ENCODE measurements at places on chromosomes 4 and X.

GRCh38 chr4:185020293-185020808, 2.1 kb downstream of the HELT start:
- peak; percentile 67 for DNase-seq

- peak; percentile 56 for DNase-seq
Measured at GRCh38 chrX:85109235-85109634, 105.6 kb downstream of the APOOL start.

DNA sequence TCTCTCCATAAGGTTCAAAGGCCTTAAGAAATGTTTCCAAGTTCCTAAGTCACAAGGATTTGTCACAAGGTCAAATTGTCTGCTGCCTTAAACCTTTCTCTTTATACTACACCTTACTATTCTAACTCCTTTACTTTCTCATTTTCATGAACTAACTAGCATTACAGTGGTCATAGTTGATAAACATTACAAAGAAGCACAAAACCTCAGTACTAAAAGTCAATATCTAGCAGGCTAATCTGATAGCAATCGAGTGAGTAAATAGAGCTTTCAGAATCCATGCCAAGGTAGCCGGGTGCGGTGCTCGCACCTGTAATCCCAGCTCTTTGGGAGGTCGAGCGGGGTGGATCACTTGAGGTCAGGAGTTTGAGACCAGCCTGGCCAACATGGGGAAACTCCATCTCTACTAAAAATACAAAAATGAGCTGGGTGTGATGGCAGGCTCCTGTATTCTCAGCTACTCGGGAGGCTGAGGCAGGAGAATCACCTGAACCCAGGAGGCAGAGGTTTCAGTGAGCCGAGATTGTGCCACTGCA, 510.0 kb downstream of the GBA3 start:
- DNase-seq: no peak

GRCh38 chr4:89753601-89754066, 83.3 kb downstream of the SNCA start:
- DNase-seq: no peak

GRCh38 chrX:40671126-40671525, 23.8 kb upstream of the CXorf38 start:
- no peak for DNase-seq

DNA sequence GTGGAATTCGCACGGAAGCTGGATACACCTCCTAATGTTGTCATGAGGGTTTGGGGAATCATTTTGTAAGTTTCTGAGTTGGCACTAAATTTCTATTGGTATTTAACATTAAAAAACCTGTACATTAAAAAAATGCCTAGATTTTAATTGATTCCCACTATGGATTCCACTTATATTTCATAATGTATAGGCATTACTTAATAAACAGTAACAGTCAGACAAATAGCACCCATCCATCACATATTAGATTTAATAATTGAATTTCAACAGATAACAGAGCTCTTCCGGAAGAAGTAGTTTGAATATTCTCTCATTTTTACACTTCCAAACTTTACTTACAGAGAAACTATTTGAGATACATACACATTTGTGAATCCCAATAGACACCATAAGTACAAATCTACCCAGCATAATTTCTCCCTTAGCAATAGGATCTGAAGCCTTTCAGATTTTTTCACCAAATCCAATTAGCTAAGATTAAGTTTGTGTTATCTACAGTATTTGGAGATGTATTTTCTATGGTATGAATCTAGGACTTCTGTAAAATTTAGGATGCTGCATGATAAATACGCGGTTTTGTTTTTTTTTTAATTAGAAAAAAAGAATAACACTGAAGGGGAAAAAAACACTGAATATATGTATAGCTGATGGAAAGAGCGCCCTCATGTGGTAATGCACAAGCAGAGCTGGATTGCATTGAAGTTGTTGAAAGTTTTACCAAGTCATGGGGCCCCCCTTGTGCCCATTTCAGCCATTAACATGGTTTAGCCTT, 12.2 kb upstream of the ODAM start:
- DNase-seq: peak; percentile 42

GRCh38 chr4:148852092-148852699, 410.0 kb upstream of the NR3C2 start:
- no peak for DNase-seq

GRCh38 chr4:105707782-105708180, 708 bp downstream of the INTS12 start:
- no peak for DNase-seq

DNA sequence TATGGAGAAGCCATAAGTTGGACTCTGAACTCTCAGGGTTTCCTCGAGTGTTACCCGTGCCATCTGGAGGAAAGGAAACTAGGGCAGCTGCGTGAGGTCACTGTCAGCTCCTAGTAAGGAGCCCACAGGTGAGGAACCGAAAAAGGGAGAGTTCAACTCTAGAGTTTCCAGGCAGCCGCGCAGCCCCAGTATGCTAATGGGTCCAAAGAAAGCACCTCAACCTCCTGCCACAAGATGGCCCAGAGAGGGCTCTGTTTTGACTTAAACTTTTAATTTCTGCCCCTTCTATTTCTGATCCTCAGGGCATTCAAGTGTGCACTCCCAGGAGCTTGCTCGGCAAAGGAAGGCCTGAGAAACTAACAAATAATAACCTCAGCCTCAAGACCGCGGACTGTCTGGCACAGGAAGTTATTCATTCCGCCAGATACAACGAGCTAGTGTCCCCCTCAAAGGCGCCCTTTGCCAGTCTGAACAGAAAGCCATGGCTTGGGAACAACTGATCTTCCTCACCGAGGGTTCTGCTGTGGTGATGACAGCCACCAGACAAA, 13.9 kb downstream of the SCARB2 start:
- peak; percentile 33 for DNase-seq

DNA sequence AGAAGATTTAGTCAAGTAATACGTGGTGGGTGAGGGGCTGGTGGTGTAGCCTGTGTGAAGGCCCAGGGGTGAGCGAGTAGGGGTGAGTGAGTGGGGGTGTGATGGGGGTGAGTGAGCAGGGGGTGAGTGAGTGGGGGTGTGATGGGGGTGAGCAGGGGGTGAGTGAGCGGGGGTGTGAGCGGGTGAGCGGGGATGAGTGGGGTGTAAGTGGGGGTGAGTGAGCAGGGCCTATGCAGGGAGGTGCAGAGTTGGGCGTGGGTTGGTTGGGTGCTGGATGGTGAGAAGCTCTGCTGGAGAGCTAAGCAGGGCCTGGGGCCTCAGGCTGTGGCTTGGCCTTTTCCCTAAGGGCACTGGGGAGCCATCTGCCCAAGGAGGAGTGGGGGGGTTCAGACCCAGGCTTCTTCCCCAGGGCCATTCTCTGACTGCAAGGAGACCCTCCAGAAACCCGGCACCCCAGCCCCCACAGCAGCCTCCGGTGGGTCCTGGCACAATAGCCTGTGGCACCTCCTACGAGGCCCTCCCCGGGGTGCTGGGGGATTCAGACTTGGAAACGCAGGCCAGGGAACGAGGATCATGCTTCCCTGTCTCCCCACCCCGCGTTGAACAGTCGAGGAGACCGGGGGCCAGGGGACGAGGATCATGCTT, 30.4 kb downstream of the SH3TC1 start:
- DNase-seq: no peak

DNA sequence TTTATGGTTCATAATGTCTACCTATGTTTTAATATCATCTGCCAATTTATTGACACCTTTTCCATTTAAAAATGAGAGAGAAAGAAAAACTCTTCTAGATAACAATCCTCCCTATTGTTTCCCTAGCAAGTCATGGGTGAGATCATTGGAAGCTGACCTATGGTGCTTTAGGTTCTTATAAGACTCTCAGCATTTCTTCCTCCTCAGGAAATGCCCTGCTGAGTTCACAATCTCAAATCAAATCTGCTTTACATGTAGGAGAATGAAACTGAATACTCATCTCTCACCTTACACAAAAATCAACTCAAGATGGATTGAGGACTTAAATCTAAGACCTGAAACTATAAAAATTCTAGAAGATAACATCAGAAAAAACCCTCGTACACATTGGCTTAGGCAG, 267.4 kb downstream of the RAPGEF2 start:
- DNase-seq: no peak

DNA sequence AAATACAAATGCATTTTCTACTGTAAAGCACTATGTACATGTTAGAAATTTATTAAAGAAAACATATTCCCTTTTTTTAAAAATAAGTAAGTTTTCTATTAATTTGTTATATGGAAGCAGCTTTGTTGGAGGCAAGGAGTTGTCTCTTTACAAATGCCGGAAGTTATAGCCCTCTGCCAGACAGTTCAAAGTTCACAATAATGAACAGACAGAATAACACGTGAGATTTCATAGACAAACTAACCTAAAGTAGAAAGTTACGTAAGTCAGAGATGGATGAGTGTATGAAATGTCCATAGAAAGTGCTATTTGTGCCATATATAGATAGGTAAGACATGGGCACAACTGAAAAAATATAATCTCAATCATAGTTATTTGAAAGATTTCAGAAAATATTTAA, 43.9 kb upstream of the NEIL3 start:
- DNase-seq: no peak

- DNase-seq: no peak
Measured at GRCh38 chrX:82723806-82724205, 784.3 kb upstream of the POU3F4 start.

GRCh38 chr4:35643661-35644060, 600.7 kb downstream of the ARAP2 start:
- DNase-seq: no peak

- no peak for DNase-seq
Measured at GRCh38 chr4:110198049-110198434, 373 bp downstream of the ELOVL6 start.

DNA sequence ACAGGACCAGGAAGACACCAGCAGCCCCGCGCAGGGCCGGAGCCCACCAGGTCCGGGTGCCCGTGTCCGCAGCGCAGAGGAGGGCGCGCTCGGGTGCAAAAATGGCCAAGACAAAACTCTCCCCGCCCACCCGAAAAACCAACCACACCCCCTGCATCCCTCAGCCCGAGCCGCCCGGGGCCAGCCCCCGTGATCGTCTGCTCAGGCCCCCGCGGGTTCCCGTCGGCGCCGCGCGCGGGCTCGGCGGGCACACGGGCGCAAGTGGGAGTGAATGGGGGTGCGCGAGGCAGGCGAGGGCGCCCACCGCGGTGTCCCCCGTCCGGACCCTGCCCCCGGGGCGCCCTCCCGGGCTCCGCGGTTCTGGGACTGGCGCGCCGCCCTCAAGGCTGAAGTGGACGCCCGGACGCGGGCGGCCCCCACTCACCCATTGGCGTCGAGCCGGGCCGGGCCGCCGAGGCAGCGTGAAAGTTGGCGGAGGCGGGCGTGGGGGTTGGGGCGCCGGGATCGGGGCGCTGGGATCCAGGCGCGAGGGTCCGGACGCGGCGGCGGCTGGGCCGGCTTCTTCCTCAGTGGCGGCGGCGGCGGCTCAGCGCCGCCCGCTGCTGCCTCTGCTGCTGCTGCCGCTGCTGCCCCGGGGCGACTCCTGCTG, 393 bp downstream of the SH3KBP1 start:
- DNase-seq: no peak

Data from H9 (cell line).